Stimulated activated CD4-positive, alpha-beta T cell treated with anti-CD3 and anti-CD28 coated beads, Interleukin-1b, Interleukin-23, amount 100 ng/mL, for 1 hour (primary cell): ENCODE measurements at places on chromosomes 4 and X.

DNA sequence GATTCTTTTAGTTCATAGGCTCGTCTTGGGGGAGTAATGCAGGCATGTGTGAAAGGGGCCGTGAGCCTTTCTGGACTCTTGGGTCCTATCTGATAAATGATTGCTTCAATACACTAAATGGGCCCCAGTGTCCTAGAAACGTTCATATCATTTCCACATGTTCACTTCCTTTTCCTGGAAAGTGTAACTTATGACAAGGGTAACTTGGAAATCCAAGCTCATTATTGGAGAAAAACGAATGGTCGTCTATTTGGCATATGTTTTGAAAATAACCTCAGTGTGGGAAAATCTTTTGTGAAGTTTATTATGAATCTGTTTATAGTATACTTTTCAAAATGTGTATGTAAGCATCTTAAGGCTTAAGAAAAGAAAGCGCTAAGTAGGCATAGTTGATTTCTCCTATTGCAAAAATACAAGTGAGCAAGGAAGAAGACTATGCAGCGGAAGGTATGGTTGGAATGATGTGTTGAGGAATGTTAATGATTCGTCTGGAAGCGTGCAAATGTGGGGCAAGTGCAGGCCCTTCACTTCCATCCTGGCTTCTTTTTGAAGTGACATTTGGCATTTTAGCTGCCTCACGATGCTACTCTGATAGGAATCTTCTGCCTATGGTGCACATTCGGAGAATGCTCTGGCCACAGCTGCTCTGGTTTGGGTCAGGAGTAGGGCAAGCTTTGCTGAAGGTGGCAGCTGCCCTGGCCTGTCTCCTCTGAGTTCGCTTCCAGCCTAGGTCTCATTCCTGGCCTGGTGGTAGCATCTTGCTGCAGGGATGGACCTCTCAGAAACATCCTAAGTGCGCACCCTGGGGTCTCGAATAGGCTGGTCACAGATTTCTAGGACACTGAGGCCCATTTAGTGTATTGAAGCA is 49.5 kb upstream of the STOX2 start:
- DNase-seq: no peak

DNA sequence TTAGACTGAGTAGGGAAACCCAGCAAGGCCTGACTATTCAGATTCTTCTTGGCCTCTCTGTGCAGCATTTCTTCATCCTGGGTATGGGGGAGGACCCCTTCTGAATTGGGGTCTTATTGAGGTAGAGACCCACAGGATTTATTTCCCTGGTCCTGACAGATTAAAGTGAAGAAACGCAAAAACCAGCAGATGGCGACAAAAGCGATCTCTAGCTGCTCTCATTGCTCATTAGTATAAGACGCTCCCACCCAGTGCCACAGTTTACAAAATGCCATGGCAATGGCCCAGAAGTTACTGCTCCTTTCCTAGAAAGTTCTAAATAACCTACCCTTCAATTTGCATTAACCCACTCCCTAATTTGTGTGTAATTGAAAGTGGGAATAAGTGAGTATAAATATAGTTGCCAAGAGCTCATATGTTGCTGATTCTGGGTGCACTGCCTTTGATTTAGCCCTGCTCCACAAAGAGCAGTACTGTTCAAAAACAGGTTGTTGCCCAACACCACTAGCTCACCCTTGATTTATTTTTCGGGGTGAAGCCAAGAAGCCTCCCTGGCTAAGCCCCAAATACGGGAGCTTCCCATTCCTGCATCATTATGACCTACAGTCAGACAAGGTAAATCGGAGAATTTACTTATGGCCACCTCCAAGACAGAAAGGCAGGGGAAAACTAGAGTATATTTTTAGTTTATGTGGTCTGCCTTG is 3.7 kb upstream of the BEX4 start:
- DNase-seq: peak; percentile 8

DNA sequence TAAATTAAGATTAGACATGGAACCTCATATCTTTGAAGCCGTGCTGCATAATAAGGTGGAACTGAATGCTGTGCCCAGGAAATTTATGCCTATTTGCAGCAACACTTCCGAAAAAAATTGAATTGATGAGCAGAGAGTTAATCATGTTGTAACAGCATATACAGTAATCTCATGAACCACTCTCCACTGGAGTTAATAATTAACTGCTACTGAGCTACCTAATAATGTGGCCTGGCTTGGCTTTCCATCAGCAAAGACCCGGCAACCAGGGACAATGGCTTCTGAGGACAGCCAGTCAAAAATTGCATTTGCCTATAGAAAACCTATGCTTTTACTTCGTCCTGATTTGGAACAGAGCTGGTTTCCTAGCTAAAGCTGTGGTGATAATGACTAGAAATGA is 63.8 kb upstream of the GATB start:
- DNase-seq: no peak

DNA sequence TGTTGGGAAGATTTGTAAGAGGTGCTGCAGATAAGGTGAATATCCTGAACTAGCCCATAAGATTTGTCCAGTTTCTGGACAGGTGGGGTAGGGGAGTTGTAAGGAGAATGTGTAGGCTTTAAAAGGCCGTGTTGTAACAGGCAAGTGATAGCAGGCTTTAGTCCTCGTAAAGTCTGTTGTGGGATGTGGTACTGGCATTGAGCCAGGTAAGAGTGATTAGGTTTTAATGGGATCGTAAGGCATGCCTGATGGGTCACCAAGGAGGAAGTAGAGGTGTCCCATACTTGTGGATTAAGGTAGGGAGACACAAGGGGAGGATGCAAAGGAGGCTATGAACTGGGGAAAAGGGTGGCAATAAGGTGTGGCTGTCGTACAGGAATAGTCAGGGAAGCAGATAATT is 256.9 kb upstream of the DKK2 start:
- DNase-seq: no peak

- no peak for DNase-seq
Measured at GRCh38 chrX:39724544-39724943, 373.2 kb downstream of the BCOR start.

DNA sequence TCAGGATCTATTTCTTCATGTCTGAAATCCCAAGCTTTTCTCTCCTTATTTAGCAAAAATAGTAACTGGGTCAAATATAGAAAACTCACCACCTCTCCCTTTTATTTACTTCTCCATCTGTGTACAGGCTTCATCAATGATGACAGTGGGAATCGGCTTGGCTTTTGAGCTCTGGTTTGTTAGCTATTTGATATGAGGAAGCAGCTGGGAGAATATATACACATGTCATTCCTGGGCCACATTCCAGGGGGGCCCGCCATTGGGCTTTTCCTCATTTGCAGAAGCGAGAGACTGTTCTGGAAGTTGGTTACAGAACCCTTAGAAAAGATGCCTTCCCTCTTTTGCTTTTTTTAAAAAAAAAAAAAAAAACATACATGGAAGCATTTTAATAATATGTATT is 107.4 kb upstream of the F9 start:
- DNase-seq: no peak

- DNase-seq: no peak
Measured at GRCh38 chrX:69162361-69162865, 2.8 kb downstream of the PJA1 start.

DNA sequence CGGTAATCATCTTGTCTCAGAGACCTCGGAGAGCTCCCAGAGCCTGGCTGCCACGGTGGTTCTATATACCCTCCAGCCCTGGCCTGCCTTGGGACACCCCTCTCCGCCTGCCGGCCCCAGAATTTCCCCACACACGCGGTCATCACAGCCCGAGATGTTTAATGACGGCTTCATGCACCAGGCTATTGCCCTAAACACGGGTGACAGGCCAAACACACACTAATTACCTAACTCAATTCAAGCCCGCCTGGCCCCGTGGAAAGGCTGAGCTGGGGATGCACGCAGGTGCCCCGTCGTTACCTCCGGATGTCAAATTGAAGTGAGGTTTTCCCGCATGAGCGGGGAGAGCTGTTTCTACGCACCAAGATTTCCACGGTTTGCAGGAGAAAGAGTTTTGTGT is 72.9 kb upstream of the PPP2R3B start:
- DNase-seq: no peak

DNA sequence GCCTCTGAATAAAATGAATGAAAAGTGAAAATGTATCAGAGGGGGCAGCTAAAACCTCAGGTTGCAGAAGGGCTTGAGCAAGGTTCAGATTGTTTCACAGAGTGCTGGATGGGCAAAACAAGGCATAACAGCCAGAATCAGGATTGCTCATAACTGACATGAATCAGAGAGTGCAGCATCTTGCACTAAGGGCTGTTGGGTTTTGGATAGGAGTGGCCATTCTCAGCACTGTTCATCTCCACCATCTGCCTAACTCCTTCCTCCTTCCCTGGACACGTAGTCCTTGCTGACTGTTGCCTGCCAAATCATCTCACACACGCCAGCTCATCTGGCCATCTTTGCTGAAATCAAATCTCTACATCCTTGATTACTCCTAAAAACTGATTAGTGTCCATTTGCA is 75.3 kb upstream of the C1QTNF7 start:
- DNase-seq: no peak

DNA sequence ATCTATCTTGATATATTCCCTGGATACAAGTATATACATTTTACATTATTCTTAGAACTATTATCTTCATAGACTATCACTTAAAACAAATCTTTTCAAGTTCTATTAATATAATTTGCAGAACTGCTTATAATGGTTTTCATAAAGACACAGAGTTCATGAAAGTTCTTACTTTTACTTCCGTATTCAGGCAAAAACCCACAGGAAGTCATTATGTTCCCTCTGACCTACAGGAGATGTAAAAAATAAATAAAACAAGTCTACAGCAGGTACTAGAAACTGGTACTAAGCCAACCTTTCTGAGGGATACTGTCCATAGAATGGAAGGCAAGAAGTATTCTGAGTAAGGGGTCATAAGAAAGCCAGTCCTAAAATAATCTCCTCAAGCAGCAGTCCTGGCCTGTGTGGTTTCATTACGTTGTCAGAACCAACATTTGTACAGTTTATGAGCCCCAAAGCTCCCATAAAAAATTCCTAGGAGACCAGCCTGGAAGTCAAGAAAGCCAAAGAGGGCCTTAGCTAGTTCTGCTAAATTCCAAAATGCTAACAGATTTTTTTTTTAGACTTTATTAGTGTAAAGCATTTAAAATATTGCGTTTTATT is 68.6 kb downstream of the CAMK2D start:
- no peak for DNase-seq

DNA sequence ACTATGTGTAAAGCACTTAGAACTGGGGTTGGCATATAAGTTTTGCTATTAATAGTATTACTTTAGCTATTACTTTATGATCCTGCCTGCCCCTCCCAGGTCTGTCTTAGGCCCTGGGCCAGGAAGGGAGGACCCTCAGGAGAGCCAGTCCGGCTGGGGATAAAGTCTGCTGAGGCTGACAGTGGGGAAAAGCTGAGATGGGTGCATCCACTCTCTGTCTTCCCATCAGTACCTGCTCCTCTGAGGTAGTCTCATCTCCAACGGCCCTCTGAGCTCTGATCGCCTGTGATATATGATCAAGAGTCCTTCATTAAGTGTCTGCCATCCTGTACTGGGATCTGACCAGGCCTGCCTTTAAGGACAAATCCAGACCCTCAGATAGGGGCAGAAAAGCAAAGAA is 156.5 kb upstream of the PJA1 start:
- DNase-seq: no peak

DNA sequence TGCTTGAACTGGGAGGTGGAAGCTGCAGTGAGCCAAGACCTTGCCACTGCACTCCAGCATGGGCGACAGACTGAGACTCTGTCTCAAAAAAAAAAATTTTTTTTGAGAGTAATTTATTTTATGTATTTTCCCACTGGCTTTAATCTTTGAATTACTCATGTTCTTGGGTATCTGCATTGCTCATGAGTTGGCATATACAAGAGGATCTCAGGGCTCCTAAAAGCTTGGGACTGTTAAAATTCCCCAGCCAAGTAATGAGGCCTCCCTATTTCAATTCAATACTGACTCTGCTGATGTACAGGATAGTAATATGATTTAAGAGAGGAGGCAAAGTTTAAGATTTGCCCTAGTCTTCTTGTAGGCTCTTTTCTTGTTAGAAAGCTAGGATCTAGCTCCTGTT is 6.2 kb downstream of the IL21 start:
- DNase-seq: no peak

DNA sequence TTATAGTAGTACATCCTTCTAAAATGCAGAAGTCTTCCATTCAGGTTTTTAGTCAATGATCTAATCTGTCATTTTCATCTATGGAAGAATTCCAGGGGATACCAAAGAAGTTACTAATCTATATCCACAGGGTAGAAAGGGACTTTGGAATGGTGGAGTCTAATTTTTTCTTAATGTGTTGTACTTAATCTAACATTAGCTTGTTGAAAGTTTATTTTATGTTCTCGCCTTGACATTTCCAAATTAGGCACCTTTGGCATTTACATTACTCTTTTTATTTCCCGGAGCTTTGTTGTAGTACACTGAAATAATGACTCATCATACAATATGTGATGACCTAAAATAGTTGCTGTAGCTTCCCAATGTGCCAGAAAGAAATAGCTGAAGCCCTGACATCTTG is 91.5 kb downstream of the HTR2C start:
- no peak for DNase-seq

GRCh38 chr4:31089815-31090214 is 369.6 kb downstream of the PCDH7 start:
- no peak for DNase-seq

DNA sequence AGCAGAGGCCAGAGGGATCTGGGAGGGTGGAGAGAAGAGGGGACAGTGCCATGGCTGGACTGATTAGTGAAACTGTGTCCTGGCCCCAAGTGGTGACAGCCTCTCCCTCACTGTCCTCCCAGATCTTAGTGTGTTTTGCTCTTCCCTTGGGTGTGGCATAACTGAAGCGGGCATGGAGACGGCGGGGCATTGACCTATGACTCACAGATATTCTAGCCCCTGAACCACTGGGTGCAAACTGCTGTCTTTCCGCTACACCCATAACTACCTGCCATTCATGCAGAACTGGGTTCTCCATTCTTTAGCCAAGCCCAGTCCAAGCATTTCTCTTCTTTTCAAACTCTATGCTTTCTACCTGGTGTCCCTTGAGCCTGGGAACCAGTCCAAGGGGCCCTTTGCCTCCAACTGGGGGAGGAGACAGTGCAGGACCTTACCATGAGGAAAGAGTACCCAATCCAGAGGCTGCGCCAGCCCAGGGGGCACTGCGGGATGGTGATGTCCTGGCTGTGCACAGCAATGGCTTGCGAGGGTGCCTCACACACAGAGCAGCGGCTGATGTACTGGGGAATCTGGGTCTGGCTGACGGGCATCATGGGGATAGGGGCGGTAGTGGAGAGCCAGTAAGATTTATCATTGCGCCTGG is 67.6 kb downstream of the ATG4A start:
- no peak for DNase-seq

GRCh38 chr4:4293279-4293678 is 3.2 kb downstream of the ZBTB49 start:
- DNase-seq: no peak

DNA sequence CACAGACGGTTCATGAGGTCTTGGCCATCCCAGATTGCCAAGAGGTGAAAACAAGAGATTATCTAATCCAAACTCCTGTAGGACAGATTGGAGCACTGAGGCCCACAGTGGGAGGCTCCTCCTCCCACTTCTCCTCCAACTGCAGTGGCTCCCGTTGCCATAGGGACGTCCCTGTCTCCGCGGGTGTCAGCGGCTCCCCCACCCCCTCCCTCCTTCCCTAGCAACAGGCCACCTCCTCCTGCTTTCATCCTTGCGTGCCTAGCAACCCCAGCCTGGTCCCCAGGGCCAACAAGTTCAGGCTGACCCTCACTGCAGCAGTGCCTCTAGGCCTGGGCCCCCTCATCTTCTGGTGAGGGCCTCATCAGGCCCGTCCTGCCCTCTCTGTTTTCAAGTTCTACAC is 6.8 kb upstream of the IQSEC2 start:
- DNase-seq: no peak
